ENCODE measurements at places on chromosomes 3 and 15.

- no peak for DNase-seq
Observed at GRCh38 chr3:48607519-48607918, 1.9 kb downstream of the UQCRC1 start.

GRCh38 chr15:41949401-41950126 is 22.8 kb downstream of the EHD4 start:
- no peak for DNase-seq

DNA sequence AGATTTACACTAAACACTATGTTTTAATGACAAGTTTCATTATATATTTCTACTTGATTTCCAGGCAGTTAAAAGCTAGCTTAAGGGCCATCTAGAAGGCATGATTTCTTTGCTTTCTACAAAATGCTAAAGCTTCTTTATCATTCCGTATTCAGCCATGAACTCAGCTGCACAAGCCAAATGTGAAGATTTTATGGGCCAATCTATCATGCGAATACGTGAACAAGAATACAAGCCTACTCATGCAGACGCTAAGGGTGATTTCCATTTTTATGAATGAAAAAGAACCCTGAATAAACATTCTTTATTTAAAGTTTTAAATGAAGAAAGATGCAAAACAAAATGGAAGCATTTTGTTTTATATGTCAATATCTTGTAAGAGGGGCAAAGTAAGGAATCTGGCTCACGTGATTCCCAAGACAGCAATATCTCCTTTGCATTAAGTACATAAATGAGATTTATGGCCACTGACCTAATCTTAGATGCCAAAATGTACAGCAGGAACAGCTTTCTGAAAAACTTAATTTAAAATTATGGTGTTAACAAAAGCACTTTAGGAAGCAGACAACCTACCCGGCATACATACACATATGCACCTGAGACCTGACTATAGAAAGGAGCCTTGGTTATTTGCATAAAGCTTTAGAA is 215.8 kb downstream of the DPH6 start:
- DNase-seq, result no peak

DNA sequence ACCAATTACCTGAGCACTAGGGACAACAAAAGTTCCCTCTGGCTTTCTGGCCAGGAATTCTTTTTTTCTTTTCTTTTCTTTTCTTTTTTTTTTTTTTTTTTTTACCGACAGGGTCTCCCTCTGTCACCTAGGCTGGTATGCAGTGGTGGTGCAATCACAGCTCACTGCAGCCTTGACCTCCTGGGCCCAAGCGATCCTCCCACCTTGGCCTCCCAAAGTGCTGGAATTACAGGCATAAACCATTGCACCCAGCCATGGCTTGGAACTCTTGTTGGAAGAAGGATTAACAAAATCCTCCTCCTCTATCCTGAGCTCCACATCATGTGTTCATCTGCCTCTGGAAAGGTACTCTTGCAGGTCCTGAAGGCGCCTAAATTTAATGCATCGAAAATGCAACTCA is 2.9 kb upstream of the LTF start:
- no peak for DNase-seq

- DNase-seq, result no peak
Observed at GRCh38 chr3:197499427-197499826, 56.3 kb downstream of the BDH1 start.

DNA sequence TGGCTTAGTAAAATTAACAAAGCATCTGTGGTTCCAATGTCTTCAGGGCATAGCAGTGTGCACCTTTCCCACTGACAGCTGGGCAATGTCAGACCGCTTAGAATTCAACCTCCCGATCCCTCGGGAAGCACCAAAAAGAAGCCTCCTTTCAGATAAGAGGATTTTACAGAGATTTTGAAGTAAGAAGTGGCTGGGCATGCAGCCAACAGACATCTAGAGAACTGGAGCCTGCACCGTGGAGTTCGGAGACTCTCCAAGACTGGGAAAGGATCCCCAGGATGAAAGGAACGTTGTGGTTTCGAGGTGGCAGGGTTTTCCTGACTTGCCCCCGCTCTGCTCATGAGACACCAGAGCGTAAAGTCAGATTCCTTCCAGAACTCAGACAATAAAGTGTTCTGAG is 5.3 kb downstream of the FAM174B start:
- no peak for DNase-seq

GRCh38 chr3:177887475-177887874 is 648.8 kb upstream of the KCNMB2 start:
- DNase-seq, result no peak

DNA sequence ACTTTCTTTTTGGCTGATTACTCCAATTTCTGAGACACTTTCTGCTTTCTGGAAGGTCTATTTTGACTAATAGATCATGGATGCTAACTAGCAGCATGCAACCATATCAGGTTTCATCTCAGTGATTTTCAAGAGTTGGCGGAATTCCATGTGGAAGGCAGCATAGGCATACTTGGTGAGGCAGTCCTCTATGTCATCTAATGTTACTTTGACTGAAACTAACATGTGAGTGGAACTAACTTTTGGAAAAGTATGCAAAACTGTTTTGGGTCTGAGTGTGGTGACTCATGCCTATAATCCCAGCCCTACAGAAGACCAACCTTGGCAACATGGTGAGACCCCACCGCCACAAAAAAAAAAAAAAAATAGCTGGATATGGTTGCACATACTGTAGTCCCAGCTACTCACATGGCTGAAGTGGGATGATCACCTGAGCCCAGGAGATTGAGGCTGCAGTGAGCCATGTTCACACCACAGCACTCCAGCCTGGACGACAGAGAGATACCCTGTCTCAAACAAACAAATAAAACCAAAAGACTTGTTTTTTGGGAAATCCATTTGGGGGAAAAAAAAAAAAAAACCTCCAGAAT is 1033.7 kb downstream of the ROBO1 start:
- no peak for DNase-seq

DNA sequence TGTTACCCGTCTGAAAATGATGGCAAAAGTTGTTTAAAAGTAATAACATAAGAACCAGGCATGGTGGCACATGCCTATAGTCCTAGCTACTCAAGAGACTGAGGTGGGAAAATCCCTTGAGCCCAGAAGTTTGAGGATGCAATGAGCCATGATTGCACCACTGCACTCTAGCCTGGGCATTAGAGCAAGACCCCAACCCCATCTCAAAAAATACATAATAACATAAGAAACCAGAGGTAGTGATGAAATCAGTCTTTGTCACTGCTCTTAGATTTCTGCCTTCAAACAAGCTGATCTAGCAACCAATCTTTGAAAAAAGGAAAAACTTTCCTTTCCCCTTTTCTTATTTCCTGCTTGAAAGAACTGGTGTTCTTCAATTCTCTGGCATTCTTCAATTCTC is 71.3 kb downstream of the TMCC1 start:
- no peak for DNase-seq

- DNase-seq, result no peak
Observed at GRCh38 chr3:58183221-58183620, 27.6 kb downstream of the DNASE1L3 start.

GRCh38 chr15:67824197-67824968 is 926 bp upstream of the SKOR1 start:
- peak; percentile 77 for DNase-seq

GRCh38 chr3:71218508-71218907 is 365.0 kb downstream of the FOXP1 start:
- no peak for DNase-seq

DNA sequence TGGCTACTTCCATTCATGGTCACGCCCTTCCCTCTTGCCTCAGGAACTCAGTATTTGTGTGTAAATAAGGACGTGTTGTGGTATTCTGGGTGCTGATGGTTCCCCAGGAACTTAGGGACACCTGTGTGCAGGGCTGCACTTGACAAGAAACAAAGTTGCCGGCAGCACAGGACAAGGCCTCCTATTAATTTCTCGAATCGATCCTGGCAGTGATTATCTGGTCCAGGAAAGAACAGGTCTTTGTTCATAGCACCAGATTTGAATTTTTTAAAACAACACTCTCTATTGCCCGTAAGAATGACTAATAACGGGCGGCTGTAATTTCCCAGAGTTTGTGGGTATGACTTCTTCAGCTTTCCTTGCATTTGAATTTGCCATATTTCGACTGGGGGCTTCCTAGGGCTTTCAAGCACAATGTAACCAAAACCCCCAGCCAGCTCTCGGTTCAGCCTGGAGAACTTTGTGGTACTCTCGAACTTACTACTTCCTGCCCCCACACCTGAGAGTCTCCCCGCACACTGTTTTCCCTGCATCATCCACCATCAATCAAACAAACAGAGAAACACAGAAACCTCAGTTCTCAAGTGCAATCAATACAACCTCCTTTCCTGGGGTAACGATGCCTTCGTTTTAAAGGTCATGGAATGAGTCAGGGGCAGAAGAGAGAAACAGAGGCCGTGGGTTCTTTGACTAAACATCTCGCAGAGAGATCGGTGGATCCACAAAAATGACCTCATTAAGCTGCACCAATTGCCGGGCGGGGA is 241.7 kb upstream of the ICE2 start:
- no peak for DNase-seq

- DNase-seq, result no peak
Observed at GRCh38 chr15:79738143-79738542, 158.7 kb downstream of the MTHFS start.

- no peak for DNase-seq
Observed at GRCh38 chr3:31262201-31262600, 270.5 kb upstream of the STT3B start.

GRCh38 chr3:149362366-149362765 is 15.1 kb downstream of the TM4SF1 start:
- DNase-seq, result no peak

GRCh38 chr3:134090031-134090430 is 60.3 kb upstream of the SLCO2A1 start:
- no peak for DNase-seq

DNA sequence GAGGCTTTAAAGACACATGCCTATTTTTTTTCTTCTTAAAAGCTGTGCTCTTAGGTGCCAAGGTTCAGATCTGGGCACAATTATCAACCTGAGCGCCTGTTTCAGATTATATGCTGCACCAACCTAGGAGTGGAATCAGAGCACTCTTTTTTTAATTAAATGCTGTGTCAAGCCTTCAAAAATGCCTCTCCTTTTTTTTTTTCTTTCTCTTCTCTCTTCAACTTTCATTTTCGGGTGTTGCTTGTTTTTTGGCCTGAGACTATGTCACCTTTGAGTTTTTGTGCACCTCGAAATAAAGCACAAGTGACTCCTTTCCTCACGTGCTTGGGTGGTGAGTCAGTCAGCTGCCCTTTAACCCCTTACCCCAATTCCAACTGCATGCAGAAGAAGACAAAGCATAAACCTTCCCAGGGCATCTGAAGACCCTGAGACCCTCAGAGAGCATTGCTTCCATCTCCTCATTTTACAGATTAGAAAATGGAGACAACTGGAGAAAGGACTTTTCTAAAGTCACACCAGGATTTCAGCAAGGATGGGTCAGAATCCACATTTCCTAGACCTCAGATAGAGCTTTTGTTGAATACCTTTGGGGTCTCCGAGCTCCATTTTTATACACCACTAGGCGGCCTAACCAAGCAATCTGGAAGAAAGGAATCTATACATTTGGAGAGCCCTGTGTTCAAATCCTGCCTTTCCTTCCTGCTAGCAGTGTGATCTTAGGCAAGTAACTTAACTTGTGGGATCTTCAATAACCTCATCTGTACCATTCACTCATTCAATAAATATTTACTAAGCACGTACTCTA is 631 bp upstream of the PRICKLE2 start:
- no peak for DNase-seq

DNA sequence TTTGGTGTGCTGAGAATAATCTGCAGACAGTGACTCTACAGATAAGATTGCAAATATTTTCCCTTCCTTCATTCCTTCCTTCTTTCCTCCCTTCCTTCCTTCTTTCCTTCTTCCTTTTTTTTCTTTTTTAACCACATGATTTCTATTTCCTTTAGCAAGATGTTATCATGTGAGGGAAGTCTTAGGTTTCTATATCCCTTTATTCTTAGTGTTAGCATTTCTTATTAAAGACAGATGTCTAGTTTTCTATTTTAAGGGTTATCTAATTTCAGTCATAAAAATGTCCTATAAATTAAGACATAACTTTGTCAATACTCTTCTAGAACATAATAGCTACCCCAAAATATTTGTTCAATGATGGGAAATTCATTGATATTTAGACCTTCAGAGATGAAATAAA is 470.9 kb downstream of the LPP start:
- DNase-seq, result no peak

DNA sequence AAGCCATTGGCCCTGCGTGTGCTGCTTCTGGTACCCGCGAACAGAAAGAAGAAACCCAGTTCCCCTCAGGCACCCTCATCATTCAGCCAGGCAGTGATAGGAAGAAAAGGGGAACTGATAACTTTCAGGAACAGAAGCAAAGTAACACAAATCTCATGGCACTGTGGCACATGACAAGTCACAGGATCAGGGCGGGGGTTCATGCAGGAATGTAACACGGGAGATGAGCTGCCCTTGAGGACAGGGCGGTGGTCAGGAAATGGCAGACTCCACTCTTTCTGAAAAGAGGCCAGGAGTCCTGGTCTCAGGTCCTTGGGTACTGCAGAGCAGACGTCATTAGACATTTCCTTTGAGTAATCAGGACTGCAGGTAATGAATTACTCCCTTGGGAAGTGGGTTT is 95.5 kb downstream of the CCNL1 start:
- DNase-seq, result no peak

- DNase-seq, result no peak
Observed at GRCh38 chr3:100003609-100004503, 110.4 kb downstream of the FILIP1L start.

GRCh38 chr3:25572919-25573385 is 91.8 kb downstream of the TOP2B start:
- no peak for DNase-seq

DNA sequence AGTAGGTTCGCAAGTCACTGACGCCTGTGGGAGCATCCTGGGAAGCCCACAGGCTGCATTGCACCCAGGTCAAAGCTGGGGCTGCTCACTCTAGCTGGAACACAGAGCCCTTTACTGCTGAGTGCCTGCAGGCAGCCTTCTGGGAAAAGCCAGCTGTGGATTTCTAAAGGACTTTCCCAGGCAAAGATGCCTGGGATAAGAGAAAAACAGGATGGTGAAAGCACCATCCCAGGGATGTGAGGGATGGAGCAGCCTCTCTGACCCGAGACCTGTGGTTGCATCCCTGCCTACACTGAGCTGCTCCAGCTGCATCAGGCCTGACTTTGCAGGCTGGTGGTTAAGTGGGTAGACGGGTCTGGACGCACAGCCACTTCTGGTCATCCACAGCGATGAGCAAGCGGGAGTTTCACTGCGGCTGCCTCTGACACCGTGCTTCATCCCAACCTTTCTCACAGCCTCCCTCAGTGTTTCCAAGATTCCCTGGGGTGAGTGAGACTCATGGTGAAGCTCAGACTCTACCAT is 52.5 kb upstream of the AMOTL2 start:
- DNase-seq, result no peak

GRCh38 chr3:128269006-128269775 is 115.9 kb downstream of the EEFSEC start:
- DNase-seq, result no peak

- no peak for DNase-seq
Observed at GRCh38 chr3:160676547-160677303, at the start of gene ARL14. Gene ARL14, plus strand, starts transcription at chr3:160677160. Its CDS starts 187 bp downstream, at chr3:160677347.

- no peak for DNase-seq
Observed at GRCh38 chr15:70817266-70817665, 36.7 kb downstream of the LARP6 start.

All from H7 (cell line).